Thyroid gland (tissue), 4 donors: ENCODE measurements at places on chromosomes 6 and 20. TPM values are rescaled to one million over a fixed set of nuclear protein-coding genes. Genes with fewer than 3 reads are reported as not detected.

The CLVS2 gene
- total RNA-seq = not detected

The RALGAPA2 gene
- 89.7 TPM for total RNA-seq

The LINC00237 gene
- not detected for total RNA-seq

The TRIM40 gene
- total RNA-seq = not detected

The C20orf96 gene
- 4.1 TPM for total RNA-seq

The SEMG1 gene
- not detected for total RNA-seq

The SOX18 gene
- 7.5 TPM for total RNA-seq

The SGK2 gene
- total RNA-seq = 0.33 TPM

The JAG1 gene
- 46.5 TPM for total RNA-seq

The SIRPG gene
- not detected for total RNA-seq

DNA sequence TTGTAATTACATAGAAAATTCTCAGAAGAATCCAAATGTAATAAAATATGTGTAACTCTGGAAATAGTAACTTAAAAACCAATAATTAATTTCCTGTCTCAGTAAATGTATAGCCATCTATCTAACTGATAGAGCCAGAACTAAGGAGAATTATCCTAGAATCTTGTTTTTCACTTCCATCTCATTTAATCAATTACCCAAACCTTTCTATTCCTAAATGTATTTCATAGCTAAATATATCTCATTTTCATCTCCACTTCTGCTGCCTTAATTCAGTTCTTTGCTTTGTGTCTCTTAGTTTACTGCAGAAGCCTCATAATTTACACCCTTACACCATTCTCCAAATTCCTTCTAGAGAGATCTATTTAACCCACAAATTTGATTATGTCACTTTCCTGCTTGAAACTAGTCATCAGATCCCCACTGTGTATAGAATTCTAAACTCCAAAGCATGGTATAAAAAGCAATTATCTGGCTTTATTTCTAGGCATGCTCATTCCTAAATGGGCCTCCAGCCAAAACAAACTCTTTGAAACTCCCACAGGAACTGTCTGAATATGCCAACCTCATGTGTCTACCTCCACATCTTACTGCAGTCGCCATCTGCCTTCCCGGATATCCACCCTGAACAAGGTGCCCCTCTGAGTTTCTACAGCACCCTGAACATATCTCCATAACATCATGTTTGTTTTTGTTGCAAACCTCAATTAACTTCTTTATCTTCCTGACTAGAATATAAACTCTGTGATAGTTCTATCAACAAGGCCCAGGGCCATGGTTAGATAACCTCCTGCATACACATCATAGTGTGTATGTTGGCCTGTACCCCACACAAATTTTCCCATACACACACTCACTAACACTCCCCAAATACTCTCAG lies 70.5 kb upstream of the ADTRP start:
- H3K27me3 ChIP-seq = no peaks in the 10 kb centered on the region
- no peak for DNase-seq
- no peak overlapping the region for H3K4me3 ChIP-seq
- H3K27ac ChIP-seq = no peak overlapping the region
- H3K36me3 ChIP-seq = no peaks in the 10 kb centered on the region

DNA sequence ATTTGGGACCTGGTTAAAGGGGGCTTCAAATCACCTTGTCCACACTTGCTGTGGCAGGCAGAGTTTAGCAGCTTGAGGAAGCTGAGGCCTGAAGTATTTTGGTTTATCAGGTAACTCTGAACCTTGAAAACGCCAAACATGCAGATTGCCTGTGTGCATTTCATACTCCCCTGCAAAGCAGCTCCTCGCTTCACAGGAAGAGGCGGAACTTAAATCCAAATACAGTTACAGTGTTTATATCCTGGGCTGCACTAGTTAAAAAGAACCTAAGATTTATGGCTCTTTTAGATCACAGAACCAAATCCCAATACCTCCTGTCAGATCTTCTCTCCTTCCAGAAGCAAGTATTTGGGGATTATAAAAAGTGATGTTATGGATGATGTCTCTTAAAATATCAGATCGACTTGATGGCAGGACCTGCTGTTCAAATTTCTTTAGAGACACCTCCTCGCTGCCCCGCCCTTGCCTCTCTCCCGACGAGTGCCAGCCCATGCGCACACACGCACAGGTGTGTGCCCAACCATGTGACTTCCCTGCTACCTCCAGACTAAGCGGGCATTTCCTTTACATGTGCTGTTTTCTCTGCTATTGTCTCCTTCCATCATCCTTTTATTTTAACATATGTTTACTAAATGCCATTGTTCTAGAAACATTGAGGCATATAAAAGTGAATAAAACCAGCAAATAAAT lies 224.6 kb upstream of the FOXQ1 start:
- no peaks in the 10 kb centered on the region for H3K4me1 ChIP-seq
- H3K27me3 ChIP-seq = no peaks in the 10 kb centered on the region
- no peaks in the 10 kb centered on the region for H3K36me3 ChIP-seq
- H3K4me3 ChIP-seq = no peak overlapping the region
- no peak overlapping the region for H3K27ac ChIP-seq

DNA sequence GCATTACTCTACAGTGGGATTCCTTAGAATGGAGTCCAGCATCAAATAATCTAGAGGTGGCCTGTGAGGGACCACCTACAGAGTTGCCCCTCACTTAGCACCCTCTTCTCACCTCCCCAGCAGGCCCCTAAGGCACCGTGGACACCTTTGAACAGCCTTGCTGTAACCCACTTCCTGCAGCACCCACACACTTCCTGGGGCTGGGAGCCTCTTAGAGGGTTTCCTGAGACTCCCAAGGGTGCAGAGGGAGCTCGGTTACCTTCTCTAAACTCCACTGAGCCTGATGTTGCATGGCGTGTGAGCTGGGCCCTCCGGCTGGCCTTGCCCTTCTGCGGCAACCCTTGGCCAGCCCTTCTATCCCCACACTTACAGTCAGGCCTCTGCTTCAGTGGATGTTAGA lies 7.3 kb upstream of the SIRPG start:
- no peaks in the 10 kb centered on the region for H3K4me1 ChIP-seq
- no peaks in the 10 kb centered on the region for H3K27me3 ChIP-seq
- no peaks in the 10 kb centered on the region for H3K36me3 ChIP-seq

- H3K27me3 ChIP-seq = no peaks in the 10 kb centered on the region
- H3K4me1 ChIP-seq = peaks cover 12% of the 10 kb centered on the region
- H3K4me3 ChIP-seq = peak overlapping the region; percentile 75
- peak; percentile 27 for DNase-seq
These were observed 1.1 kb upstream of the PHF10 start for GRCh38 chr6:169725125-169726048.

DNA sequence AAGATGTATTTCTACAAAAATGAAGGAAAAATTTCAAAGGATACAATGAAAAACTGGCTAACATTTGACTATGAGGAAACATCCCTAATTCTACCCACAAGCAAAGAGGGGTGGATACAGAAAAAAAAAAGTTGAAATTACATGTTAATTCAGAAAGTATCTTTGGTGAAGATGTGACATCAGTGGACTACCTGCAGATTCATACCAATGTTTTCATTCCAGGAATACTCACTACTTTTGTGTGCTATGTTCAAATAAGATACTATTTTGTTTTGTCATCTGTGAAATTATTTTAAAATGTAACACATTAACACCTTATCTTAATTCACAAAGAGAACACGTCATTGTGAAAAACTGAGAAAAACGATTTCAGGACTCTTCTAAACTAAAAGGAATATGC lies 159.3 kb upstream of the SHLD1 start:
- no peaks in the 10 kb centered on the region for H3K4me1 ChIP-seq
- no peaks in the 10 kb centered on the region for H3K27me3 ChIP-seq
- H3K36me3 ChIP-seq = peaks cover 1% of the 10 kb centered on the region
- no peak overlapping the region for H3K4me3 ChIP-seq
- DNase-seq = no peak

DNA sequence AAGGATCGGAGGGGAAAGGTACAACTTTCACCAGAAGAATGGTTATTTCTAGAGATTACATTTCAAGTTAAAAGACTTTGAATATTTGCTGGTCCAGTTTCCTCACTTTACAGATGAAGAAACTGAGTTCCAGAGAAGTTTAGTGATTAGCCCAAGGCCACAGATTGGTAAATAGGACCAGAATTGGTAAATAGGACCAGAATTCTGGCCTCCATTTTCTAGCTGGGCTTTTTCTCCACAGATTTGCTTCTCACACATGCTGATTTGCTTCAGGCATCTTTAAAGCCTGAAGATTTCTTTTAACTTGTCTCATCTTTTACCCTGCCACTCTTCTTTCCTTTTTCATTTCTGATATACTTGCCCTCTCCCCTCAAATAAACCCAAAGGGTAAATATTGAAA lies 5.2 kb upstream of the LIN28B start:
- peaks cover 43% of the 10 kb centered on the region for H3K27me3 ChIP-seq
- no peak overlapping the region for H3K4me3 ChIP-seq
- DNase-seq = no peak
- no peaks in the 10 kb centered on the region for H3K36me3 ChIP-seq
- H3K4me1 ChIP-seq = no peaks in the 10 kb centered on the region
- no peak overlapping the region for H3K27ac ChIP-seq

DNA sequence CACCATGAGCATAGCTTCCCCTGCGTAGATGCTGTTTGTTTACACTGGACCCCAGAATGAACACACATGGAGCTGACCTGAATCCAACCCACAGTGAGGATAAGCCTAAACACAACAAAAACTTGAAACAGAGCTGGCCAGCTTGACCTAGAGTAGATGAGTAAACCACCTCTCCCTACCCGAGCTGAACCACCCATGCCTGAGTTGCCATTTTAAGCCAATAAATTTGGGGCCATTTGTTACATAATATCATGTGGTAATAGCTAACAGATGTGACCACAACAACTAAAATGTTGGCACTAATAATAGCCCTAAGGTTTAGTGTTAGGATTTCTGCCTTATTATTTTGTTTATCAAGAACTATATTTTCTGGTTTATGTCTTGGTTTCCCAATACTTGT lies 103.2 kb upstream of the GRIK2 start:
- no peak overlapping the region for H3K4me3 ChIP-seq
- no peaks in the 10 kb centered on the region for H3K36me3 ChIP-seq
- no peaks in the 10 kb centered on the region for H3K27me3 ChIP-seq

- no peaks in the 10 kb centered on the region for H3K27me3 ChIP-seq
- no peak for DNase-seq
- no peaks in the 10 kb centered on the region for H3K36me3 ChIP-seq
- H3K4me3 ChIP-seq = no peak overlapping the region
- H3K27ac ChIP-seq = no peak overlapping the region
These were observed 109.7 kb downstream of the BFSP1 start for GRCh38 chr20:17421493-17421892.

- H3K27me3 ChIP-seq = no peaks in the 10 kb centered on the region
- no peak overlapping the region for H3K27ac ChIP-seq
- no peak for DNase-seq
- H3K4me3 ChIP-seq = no peak overlapping the region
- no peaks in the 10 kb centered on the region for H3K36me3 ChIP-seq
- no peaks in the 10 kb centered on the region for H3K4me1 ChIP-seq
These were observed 17.5 kb downstream of the SLC52A3 start for GRCh38 chr20:750801-751200.

DNA sequence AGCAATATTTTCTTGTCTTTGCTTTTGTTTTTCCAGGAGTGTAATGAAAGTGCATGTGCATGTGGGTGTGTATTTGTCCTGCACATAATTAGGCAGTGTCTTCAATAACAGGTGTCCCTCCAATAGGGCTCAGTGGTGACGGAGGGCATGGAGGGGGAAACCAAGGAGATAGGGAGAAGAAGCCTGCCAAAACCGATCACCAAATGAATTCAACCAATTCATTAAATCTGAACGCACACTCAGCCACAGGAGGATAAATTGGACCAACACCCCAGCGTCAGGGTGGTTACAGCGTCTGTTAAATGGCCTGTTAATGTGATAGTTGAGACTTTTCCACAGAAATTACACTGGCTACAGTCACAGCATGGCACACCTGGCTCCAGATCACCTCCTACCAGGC lies 527.6 kb downstream of the CD83 start:
- no peaks in the 10 kb centered on the region for H3K36me3 ChIP-seq
- H3K4me3 ChIP-seq = no peak overlapping the region
- H3K27ac ChIP-seq = no peak overlapping the region
- no peaks in the 10 kb centered on the region for H3K27me3 ChIP-seq
- peaks cover 4% of the 10 kb centered on the region for H3K4me1 ChIP-seq

GRCh38 chr6:130982941-130983456 lies 80.0 kb downstream of the EPB41L2 start:
- H3K4me1 ChIP-seq = peaks cover 4% of the 10 kb centered on the region
- DNase-seq = no peak
- no peak overlapping the region for H3K27ac ChIP-seq
- no peak overlapping the region for H3K4me3 ChIP-seq
- no peaks in the 10 kb centered on the region for H3K27me3 ChIP-seq
- H3K36me3 ChIP-seq = no peaks in the 10 kb centered on the region

DNA sequence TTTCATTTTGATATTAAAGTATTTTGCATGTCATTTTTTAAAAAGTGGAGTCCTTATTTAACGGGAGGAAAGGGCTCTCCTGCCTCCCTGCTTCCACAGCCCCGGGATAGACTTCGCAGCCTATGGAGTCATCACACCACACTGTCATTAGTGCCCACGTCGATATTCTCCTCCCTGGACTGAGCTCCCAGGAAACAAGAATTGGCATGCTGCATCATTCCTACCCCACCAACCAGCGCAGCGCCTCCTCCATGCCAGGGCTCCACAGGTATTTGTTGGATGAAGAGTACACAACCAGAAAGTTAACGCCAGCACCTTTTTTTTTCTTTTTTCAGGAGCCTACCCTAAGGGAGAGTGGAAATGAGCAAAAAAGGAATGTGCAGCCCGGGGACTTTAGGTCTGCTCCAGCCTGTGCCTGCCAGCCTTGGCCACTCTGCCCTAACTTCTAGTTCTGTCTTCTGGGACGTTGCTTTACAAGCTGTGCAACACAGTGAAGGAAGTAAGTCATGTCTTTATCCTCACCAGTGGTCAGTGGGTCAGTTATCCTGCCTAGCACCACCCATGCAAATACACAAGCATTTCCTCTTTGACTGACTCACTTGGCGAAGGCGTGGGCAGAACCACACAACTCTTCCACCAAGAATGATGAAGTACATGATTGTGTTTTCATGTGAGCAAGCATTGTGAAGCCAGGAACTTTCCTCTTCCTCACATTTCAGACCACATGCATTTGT lies 180.7 kb upstream of the UST start:
- H3K4me3 ChIP-seq = no peak overlapping the region
- H3K27me3 ChIP-seq = no peaks in the 10 kb centered on the region
- H3K27ac ChIP-seq = no peak overlapping the region
- DNase-seq = no peak

GRCh38 chr20:59428441-59429205 lies 128.2 kb downstream of the EDN3 start:
- H3K4me3 ChIP-seq = no peak overlapping the region
- no peak overlapping the region for H3K27ac ChIP-seq
- DNase-seq = no peak
- H3K27me3 ChIP-seq = no peaks in the 10 kb centered on the region

DNA sequence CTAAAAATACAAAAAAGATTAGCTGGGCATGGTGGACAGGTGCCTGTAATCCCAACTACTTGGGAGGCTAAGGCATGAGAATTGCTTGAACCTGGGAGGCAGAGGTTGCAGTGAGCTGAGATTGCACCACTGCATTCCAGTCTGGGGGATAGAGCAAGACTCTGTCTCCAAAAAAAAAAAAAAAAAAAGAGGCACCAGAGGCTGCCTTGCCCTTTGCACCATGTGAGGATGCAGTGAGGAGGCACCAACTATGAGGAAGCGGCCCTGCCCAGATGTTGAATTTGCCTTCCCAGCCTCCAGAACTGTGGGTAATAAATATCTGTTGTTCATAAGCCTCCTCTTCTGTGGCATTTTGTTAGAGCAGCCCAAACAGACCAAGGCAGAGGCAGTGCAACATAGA lies 54.4 kb downstream of the ALDH5A1 start:
- no peak for DNase-seq
- no peaks in the 10 kb centered on the region for H3K27me3 ChIP-seq
- no peaks in the 10 kb centered on the region for H3K36me3 ChIP-seq
- H3K4me3 ChIP-seq = no peak overlapping the region
- no peaks in the 10 kb centered on the region for H3K4me1 ChIP-seq
